ENCODE measurements at places on chromosomes 11 and 22. TPM values are rescaled to one million over a fixed set of nuclear protein-coding genes. Genes with fewer than 3 reads are reported as not detected.

DNA sequence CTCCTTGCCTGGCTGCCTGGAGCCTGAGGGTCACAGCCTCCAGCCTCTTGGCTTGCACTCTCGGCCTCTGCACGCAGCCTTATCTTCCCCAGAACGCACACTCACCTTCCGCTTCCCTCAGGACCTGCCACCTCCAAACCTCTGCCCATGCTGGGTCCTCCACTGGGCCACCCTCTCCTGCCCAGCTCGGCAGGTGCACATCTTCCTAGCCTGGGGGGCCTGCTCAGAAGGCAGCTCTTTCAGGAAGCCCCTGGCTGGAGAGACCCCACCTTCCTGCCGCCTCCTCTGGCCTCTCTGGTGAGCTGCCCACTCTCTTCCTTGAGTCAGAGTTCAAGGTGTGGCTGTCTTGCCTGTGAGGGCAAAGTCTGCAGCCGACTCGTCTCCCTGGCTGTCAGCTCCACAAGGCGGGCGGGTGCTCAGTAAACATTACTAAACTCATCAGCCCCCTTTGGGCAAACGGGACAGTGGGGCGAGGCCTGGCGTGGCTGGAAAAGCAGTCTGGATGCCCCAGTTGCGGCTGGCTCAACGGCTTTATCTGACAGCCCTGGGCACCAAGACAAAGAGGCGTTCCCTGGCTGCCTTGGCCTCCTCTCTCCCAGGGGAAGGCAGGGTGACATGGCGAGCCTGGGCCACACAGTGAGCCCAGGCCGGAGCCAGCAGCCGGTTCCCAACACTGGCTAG, 1.7 kb upstream of the LINC01488 start:
- no peak for DNase-seq

Gene RIC3
- total RNA-seq, result not detected

DNA sequence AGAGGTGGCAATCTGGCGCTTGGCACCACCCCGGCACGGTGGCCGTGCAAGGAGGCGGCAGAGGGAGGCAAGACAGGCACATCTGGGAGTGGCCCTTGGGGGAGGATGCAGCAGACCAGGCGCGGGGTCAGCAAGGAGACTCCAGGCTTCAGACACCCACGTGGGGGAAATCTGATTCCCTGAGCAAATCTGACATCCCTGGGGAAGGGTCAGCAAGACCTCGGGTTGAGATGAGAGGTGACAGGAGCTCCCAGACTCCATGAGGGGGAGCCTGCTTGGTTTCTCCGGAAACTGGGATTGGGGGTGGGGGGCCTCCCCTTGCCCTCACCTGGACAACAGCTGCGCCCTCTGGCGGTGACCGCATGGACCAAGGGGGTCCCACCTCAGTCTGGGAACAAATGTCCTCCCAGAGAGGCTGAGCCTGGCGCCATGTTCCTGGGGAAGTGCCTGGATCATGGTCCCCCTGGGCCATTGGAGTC, 4.0 kb upstream of the RCOR2 start:
- peak; percentile 51 for DNase-seq

Gene SLC22A25
- total RNA-seq, result not detected

Gene OR5B21
- 0.55 TPM for total RNA-seq

DNA sequence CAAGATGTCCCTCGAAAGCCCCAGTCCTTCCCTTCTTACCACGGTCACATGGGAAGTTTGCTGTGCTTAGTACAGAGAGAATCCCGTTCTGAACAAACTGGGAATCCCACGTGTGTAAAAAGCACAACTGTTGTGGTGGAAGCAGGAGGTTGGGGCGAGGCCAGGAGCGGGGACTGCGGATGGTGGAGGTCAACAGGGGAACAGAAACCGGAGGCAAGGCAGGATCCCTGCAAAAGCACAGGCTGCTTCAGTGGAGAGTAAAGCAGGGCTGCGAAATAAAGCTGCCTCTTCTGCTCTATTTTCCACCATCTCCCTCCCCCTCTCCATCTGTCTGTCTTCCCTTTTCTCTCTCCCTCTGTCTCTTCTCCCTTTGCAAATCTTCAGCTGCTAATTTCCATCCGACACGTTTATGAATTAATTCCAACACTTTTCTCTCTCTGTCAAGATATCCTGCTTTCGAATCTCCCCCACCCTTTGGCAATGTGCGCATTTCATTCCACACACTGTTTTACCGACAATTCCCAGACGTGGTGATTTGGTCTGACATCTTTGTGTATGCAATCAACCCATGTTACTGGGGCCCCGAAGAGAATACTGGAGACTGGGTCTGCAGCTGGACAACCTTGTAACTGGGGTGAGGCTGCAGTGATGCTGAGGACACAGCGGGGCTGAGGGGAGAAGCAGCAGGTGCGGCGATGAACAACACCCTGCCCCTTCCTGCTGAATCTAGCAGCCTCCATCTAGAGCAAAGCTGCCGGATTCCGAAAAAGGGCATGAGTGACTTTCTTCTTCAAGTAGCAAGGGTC, 571.8 kb downstream of the OPCML start:
- no peak for DNase-seq

- DNase-seq, result no peak
Measured at GRCh38 chr11:47946682-47947559, 33.4 kb upstream of the PTPRJ start.

Gene MIOX
- total RNA-seq, result 0.74 TPM

DNA sequence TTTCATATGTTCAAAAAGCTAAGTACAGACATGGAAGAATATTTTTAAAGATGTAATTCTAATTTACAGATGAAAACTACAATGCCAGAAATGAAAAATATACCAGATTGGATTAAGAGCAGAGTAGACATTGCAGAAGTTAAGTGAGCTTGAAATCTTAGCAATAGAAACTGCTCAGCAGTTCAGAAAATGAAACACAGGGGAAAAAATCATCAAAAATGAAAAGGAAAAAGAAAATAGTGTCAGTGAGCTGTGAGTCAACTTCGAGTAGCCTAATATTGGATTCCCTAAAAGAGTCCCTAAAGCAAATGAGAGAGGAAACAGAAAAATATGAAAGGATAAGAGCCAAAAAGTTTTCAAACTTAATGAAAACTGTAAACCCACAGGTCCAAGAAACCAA, 25.8 kb upstream of the IL10RA start:
- no peak for DNase-seq

- no peak for DNase-seq
Measured at GRCh38 chr11:72778535-72779494, 15.0 kb downstream of the STARD10 start.

Gene IGF2
- total RNA-seq, result not detected

- DNase-seq, result no peak
Measured at GRCh38 chr11:84215672-84216071, 929.5 kb upstream of the CCDC90B start.

Gene APOA1
- total RNA-seq, result 0.41 TPM

DNA sequence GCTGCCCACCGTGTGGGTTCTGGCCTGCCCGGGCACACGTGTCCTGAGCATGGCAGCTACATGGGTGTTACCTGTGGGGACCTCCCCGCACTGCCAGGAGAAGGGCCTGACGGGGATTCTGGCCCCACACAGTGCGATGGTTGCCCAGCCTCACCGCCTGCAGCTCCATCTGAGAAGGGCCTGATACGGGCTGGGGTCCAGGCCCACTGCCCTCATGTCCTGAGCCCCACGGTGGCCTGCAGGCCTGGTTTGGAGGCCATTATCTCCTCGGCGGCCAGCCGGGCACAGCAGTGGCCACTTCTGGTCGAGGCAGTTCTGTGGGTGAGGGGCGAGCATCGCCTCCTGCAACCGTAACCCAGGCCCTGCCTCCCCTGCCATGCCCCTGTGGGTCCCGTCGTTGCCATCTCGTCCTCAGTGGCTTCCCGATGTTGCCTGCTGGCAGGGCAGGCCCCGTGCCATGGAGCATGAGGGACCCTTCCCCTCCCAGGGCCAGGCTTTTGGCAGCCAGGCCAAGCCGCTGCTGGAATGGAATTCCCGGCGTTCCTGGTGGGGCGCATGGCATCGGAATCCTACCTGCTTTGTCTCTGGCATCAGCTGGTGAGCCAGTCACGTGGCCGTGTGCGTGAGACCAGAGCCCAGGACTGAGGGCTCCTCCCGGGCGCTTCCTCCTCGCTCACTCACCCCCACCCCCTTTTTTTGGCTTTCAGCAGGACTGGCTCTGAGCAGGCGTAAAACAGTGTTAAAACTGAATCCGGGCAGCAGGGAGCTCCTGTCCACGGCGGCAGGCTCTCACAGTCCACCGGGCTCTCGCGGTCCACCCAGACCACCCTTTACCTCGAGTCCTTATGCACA, 71.9 kb upstream of the PPARA start:
- no peak for DNase-seq

GRCh38 chr22:29689206-29689879, 30.5 kb upstream of the CABP7 start:
- DNase-seq, result no peak

- no peak for DNase-seq
Measured at GRCh38 chr11:13205486-13205885, 72.1 kb upstream of the BMAL1 start.

DNA sequence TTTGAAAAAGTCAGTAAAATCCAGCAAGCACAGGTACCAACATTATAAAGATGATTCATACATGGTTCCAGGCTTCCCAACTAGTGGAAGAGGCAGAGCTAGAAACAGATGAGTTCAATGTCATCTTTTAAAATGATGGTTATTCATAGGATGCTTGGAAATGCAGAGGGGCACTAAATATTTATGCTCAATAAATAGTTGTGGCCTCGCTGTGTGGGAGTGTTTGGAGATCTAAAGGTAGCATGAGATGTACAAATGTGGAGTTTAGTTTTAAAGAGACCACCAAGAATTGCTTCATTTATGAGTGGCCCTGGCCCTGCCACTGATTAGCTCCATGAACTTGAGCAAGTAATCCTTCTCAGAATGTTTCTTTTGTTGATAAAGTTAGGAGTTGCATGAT, 182.2 kb downstream of the ETS1 start:
- no peak for DNase-seq

Gene LMO2
- 2.0 TPM for total RNA-seq

Gene ALG8
- 61.9 TPM for total RNA-seq

DNA sequence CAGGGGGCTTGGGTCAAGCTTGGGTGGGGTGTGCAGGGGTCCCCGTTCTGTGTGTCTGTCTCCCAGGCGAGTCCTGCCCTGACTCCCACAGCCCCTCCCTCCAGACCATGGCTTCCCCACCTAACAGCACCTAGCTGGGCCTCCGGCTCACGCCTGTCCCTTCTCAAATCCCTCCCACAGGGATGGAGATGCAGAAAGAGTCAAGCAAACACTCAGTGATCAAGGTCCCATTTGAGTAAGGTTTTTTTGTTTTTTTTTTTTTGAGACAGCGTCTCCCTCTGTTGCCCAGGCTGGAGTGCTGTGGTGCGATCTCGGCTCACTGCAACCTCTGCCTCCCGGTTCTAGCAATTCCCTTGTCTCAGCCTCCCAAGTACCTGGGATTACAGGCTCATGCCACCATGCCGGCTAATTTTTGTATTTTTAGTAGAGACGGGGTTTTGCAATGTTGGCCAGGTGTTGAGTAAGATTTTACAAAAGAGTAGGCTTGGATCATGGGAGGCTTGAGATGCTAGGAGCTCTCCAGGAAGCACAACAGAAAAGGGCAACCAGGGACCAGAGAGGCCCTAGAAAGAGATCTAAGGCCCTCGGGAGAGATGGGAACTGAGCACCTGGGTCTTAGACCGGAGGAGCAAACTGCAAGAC, 5.7 kb downstream of the APOBEC3D start:
- no peak for DNase-seq
